ENCODE measurements at places on chromosomes 5 and 9. TPM values are rescaled to one million over a fixed set of nuclear protein-coding genes. Genes with fewer than 3 reads are reported as not detected.

Gene F2R
- 14.4 TPM for total RNA-seq

GRCh38 chr5:126277762-126278161, 145.4 kb upstream of the GRAMD2B start:
- DNase-seq: no peak

Gene SLC25A25
- 19.5 TPM for total RNA-seq

Gene VCAN
- total RNA-seq: 25.4 TPM

DNA sequence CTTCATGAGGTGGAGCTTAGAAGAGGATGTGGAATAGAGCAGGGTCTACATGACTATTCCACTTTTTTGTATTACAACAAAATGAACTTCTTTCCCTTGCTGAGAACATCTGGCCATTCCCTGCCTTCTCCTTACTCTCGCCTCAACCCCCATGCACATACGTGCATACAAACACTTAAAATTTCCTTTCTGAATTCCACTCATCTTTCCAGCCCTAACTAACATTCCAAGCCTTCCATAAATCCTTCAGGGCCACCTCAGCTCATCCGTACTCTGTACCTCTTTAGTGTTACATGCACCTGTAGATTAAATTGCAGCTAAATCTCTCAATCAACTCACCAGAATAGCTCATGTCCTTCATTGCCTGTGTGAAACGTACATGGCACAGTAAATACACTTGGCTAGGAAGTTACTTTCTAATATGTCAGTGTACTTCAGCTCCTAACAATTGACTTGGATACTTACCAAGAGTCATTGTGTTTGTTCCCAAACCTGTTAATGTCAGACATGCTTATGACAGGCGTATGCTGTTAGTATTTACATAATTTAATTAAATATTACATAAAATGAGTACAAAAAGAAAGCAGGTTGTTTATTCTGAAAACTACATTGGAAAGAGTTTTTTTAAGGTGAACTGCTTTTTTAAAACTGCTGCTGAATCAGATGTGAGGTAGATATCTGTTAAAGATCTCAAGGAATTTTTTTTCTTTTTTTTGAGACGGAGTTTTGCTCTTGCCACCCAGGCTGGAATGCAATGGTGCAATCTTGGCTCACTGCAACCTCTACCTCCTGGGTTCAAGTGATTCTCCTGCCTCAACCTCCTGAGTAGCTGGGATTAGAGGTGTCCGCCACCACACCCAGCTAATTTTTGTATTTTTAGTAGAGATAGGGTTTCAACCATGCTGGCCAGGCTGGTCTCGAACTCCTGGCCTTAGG, 55.7 kb downstream of the GLIS3 start:
- DNase-seq: no peak

GRCh38 chr5:111859533-111860270, 102.7 kb upstream of the NREP start:
- DNase-seq: no peak

- peak; percentile 10 for DNase-seq
Observed at GRCh38 chr5:43772764-43773477, 169.9 kb downstream of the NNT start.

DNA sequence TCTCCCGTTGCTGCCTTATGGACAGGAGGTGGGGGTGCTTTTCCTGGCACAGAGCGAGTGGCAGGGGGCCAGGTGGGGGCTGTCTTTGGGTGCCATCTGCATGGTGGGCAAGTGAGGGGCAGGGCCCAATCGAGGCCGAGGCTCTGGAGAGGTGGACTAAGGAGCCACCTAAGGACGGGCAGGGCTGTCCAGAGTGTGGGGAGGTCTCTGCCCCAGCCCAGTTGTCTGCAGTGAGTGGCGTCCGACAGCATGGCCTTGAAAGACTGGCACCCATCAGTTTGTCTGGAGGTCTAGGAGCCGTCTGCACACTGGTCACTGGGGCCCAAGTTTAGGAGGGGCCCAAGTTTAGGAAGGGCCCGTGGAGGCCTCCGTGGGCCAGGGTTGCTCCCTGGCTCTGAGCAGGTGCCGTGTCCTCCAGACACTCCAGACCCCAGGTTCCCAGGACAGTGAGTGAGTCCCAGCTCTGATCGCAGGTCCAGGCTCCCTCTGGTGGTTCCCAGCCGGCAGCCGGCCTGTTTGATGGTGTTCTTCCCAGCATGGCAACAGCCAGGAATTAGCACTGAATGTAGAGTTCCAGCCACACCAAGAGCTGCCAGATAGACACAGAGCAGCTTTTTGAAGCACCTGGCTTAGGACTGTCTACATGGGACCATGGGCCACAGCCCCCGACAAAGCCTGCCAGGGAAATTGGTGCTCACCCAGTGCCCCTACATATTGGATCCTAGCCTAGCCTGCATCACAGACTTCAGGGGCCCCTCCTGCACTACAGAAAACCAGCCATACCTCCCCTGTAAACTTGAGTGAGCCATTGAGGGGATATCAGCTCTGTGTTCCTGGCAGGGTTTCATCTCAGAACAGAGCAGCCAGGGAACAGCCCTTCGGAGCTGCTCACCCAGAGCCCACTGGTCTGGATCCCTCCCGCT, 120.9 kb downstream of the WNK2 start:
- DNase-seq: peak; percentile 51

- no peak for DNase-seq
Observed at GRCh38 chr5:90793183-90793582, 234.6 kb downstream of the ADGRV1 start.

Gene SLC6A19
- not detected for total RNA-seq

DNA sequence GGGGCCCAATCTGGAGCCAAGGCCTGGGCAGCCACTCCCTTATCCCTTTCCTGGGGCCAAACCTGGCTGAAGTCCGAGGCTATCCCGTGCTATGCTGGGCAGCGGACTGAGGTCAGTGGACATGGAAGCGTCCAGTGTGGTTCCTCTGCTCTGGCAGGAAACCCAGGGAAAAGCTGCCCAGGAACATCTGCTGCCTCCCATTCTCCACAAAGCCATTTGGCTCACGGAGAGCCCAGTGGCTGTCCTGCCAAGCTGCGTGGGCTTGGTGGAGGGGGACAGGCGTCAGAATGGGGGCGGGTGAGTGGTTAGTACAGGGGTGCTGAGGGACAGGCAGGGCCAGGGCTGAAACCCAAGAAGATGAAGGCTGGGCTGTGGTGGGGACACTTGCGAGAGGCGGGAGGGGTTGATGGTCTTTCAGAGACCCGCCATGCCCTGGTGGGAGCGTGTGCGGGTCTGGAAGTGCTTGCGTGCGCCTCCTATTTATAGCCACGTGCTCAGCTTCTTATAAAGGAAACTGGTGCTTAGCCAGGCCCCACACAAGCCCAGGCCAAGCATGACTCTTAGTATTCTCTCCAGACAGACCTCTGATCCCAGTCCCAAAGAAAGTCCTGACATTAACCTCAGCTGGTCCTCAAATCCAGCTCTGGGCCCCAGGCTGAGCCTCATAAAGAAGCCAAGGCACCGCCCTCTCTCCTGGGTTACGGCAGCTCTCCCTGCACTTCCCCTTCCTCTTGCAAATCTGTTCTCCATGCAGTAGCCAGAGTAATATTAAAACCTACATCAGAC, 9.4 kb upstream of the SLC6A7 start:
- DNase-seq: no peak

- DNase-seq: no peak
Observed at GRCh38 chr5:159053216-159053615, 46.5 kb downstream of the EBF1 start.

DNA sequence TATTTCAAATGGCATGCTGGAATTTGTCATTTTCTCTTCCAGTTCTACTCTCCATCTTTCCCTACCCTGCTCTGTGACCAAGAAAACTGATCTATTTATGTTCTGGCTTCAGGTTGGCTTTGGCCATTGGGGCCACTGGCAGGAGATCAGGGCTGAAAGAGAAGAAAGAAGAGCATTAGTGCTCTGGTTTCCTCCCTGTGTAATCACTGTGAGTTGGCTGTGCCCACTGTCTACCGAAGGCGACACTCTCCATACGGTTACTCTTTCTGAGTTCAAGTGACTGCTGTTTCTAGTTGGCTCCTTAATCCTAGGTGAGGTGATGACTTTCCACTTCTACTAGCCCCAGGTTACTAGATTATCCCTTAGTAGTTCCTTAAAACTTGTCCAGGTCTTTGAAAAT, 372.6 kb downstream of the PRELID2 start:
- no peak for DNase-seq

Data from Calu3 (cell line).